ENCODE measurements at places on chromosomes 13 and 19.

DNA sequence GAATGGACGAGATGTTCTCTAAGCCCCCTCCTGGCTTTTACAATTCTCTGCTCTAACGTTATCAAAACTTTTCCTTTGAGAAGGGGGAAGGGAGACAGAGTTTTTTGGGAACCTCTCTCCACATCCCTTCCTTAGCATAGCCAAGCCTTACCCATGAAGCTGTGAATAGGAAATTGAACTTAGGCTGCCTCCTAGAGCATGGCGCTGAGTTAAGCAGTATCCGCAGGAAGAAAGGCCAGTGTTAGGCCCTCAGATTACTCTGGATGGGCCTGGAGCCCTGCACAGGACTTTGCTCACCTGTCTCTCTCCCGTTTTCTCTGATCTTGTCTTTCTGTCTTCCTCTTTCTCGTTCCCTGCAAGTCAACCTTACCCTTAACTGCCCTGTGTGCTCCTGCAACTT, 39.6 kb downstream of the CYP2B6 start:
- no peak for DNase-seq

GRCh38 chr19:9566729-9567128, 17.6 kb downstream of the ZNF121 start:
- DNase-seq, result no peak

- no peak for DNase-seq
These were observed 16.4 kb downstream of the FPR3 start for GRCh38 chr19:51811344-51811743.

- no peak for DNase-seq
These were observed 47.5 kb downstream of the SOX21 start for GRCh38 chr13:94664889-94665288.

GRCh38 chr19:38213911-38214625, 10.0 kb downstream of the DPF1 start:
- no peak for DNase-seq

GRCh38 chr13:20967340-20967739, 64.8 kb upstream of the XPO4 start:
- DNase-seq, result no peak

GRCh38 chr13:91203430-91203829, 144.1 kb upstream of the MIR17HG start:
- no peak for DNase-seq

GRCh38 chr13:37257706-37258105, 152.2 kb upstream of the CSNK1A1L start:
- no peak for DNase-seq

GRCh38 chr13:26983543-26984320, 187.9 kb downstream of the USP12 start:
- no peak for DNase-seq

- no peak for DNase-seq
These were observed 3.4 kb upstream of the FCGBP start for GRCh38 chr19:39937787-39938186.

- no peak for DNase-seq
These were observed 99.6 kb upstream of the MCF2L start for GRCh38 chr13:112869202-112870050.

GRCh38 chr13:51726446-51727193, 77.3 kb downstream of the DHRS12 start:
- DNase-seq, result no peak

DNA sequence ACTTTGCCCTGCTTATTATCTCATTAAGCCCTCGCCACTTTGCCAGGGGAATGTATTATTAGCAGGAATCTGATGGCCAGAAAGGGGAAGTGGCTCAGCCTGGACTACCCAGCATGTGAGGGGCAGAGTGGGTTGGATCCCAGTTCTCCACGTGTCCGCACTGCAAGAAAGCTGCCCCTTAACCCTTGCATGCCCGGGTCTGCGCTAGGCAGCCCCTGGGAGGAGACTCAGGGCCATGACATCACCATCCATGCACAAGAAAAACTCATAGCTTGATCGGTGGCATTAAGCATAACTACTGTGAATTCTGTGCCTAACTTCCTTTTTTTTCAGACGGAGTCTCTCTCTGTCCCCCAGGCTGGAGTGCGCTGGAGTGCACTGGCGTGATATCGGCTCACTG, 8.9 kb downstream of the CACNG8 start:
- no peak for DNase-seq

DNA sequence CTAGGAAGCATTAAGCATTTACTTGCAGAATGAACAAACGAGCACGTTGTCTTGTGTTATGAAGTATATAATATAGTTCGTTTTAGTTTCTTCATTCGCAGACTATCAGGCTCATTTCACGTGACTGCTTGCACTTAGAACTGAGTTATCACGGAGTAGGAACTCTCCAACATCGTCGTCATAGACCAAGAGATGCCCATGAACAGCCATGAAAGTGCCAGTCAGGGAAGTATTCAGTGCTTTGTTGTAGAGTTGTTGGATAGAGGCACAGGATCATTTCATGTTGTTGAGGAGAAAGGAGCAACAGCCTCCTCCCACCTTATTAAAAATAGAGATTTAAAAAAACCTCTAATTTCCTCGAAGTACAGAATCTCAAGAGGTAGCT, 977 bp upstream of the IL17D start:
- DNase-seq, result no peak

- no peak for DNase-seq
These were observed 2.5 kb upstream of the GARIN5A start for GRCh38 chr19:50478901-50479715.

DNA sequence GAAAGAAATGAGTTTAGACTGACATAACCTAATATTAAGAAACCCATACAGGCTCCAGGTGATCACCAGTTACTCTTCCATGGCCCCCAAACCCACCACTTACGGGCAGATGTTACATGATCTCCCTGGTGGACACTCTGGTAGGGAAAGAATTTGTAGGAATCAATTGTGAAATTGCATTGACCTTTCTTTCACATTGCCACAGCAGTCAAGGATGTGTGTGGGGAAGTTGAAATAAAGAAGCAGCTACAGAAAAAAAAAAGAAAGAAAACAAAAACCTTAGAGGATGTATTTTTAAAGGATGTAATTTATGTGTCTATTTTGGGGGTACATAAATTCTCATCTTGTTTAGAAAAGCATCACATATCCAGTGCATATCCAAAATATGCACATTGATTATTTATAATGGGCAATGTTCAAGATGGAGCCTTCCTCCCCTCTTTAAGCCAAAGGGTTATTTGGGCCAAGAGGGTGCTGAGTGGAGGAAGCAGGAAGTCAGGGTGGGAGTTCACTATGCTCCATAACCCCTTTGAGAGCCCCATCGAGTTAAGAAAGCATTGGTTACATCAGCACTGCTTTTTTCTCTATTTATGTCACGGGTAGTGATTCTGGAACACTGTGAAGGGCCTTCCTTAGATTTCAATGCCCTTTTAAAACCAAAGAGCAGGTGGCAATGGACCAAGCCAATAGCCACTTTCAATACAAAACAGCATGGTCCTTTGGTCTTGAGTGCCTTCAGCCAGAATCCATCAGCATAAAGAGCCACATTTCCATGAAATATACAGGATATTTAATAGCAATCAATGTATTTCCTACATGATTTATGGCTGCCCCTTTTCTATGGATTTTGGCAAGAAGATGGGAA, 169.6 kb downstream of the LACC1 start:
- no peak for DNase-seq

DNA sequence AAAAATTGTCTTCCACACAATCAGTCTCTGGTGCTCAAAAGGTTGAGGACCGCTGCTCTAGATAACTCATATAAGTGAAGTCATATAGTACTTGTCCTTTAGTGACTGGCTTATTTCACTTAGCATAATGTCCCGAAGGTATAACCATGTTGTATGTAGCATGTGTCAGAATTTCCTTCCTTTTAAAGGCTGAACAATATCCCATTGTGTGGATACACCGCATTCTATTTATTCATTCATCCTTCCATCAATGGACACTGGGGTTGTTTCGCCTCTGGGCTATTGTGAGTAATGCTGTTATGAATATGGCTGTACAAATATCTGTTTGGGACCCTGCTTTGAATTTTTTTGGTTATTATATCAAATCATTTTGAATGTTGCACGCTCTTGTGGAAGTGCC, 4.6 kb upstream of the LYPD5 start:
- no peak for DNase-seq

DNA sequence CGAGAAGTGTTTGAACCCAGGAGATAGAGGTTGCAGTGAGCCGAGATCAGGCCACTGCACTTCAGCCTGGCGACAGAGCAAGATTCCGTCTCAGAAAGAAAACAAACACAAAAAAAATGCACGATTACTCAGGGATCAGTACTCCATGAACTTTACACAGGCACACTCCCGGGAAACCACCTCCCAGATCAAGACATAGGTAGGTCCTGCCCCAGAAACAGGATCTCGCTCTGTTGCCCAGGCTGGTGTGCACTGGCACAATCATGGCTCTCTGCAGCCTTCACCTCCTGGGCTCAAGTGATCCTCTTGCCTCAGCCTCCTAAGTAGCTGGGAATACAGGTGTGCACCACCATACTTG, 11.2 kb downstream of the VASP start:
- DNase-seq, result no peak

DNA sequence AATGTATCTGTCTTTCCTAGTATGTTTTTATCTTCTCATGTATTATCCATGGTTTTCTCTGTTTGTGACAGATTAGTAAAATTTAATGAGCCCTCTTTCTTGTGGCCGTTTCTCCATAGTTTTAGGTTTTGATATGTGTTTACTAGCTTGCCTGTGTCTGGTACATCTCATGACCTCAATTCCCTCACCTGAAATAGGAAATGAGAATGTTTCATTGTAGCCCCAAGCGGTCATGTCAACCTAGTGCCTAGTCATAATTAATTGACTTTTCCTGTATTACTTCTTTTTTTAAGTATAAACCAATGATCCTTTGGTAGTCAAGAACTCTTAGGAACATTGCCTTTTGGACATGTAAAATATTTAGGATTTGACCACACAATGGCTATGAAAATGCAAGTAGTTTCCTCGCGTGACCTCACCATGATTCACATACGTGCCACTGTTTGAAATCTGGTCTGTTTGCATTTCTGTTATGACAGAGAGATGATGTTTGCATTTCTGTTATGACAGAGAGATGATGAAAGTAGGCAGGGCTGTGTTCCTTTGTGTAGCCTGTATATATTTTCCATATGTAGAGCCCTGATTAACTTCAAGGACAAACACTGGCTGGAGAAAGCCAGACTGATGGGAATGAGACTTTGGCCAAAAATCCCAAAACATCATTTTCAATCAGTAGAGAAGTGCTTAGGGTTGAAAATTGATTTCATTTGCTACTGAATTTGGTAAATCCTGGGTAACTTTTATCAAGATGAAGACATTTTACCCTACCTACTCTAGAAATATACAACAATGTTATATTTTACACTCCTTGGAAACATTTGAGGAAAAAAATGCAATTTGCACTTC, 104.8 kb downstream of the TNFRSF19 start:
- DNase-seq, result no peak

GRCh38 chr19:33714149-33714548, 82.5 kb upstream of the KCTD15 start:
- DNase-seq, result no peak

- DNase-seq, result no peak
These were observed 50.8 kb upstream of the FREM2 start for GRCh38 chr13:38636073-38636472.

DNA sequence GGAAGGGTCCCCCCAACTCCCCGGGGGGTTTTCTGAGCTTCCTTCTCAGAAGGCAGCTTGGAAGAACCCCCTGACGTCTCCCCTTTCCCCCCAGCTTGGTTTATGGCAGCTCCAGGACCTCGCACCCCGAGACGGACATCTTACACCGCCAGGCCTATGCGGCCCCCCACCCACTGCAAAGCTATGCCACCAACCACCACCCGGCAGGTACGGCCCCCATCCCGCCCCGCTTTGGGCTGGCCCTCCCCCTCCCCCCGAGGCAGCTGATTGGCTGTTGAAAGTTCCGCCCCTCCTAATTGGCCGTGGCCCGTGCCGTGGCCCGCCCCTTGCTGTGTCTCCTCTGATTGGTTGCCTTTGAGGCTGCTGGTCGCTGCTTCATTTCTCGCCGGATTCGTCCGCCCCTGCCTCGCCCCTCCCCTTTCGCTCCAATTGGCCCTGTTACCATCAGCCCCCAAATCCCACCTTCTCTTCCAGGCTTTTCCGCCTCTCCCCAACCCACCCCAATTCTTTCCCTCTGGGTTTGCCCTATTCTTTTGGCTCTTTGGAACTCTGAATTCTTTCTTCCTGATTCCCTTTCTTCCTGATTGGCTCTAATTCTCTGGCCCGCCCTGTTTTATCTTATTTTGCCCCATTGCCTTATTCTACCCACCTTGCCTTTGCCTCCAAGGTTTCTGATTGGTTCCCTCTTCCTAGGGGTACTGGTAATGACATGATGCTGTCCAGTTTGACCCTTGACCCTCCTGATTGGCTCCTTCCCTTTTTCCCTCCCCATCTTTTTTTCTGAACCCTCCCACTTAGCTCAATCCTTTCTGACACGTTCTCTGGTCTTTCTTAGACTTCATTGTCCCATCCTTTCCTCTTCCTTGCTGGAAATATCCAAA, 2.5 kb downstream of the PRR12 start:
- peak; percentile 76 for DNase-seq

GRCh38 chr19:4636151-4636717, 3.1 kb upstream of the TNFAIP8L1 start:
- DNase-seq, result no peak

DNA sequence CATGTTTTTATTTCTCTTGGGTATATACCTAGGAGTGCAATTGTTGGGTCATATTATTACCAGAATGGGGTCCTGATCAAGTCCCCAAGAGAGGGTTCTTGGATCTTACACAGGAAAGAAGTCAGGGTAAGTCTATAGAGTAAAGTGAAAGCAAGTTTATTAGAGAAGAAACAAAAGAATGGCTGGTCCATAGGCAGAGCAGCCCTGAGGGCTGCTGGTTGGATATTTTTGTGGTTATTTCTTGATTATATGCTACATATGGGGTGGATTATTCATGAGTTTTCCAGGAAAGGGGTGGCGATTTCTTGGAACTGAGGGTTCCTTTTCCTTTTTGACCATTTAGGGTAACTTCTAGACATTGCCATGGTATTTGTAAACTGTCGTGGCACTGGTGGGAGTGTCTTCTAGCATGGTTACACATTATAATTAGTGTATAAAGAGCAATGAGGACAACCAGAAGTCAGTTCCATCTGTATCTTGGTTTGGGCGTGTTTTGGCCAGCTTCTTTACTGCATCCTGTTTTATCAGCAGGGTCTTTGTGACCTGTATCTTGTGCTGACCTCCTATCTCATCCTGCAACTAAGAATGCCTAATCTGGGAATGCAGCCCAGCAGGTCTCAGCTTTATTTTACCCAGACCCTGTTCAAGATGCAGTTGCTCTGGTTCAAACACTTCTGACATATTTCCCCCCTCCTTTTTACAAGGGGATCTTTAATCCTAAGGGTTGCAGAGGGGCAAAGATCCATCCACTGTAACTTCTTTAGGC, 41.1 kb downstream of the CEACAM1 start:
- DNase-seq, result no peak

- DNase-seq, result no peak
These were observed 73.3 kb downstream of the FGF9 start for GRCh38 chr13:21744149-21744548.

- no peak for DNase-seq
These were observed 32.9 kb downstream of the CCDC122 start for GRCh38 chr13:43846496-43847158.

DNA sequence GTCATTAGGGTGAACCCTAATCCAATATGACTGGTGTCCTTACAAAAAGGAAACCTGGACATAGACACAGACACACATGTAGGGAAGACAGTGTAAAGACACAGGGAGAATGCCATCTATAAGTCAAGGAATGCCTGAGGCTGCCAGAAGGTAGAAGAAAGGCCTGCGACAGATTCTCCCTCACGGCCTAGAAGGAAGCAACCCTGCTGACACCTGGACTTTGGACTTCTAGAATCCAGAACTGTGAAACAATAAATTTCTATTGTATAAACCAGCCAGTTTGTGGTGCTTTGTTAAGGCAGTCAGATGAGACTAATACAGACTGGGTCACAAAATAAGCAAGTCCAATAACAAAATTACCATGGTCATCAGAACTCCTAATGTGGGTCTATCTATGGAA, 120.4 kb downstream of the ENOX1 start:
- DNase-seq, result no peak
